Activated T-cell treated with anti-CD3 and anti-CD28 coated beads for 48 hours (primary cell): ENCODE measurements at places on chromosomes 16 and 17.

DNA sequence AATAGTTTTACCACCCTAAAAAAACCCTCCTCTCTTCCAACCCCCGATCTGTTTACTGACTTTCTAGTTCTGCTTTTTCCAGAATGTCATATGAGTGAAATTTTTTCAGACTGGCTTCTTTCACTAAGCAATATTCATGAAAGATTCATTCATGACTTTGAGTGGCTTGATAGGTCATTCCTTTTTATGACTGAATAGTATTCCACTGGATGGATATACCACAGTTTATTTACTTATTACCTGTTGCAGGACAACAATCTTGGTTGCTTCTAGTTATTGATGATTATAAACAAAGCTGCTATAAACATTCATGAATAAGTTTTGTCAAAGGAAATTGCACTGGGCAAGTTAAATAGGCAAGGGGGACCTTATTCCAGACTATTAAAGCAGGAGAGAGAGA is 264.2 kb downstream of the UTP18 start:
- DNase-seq = no peak

DNA sequence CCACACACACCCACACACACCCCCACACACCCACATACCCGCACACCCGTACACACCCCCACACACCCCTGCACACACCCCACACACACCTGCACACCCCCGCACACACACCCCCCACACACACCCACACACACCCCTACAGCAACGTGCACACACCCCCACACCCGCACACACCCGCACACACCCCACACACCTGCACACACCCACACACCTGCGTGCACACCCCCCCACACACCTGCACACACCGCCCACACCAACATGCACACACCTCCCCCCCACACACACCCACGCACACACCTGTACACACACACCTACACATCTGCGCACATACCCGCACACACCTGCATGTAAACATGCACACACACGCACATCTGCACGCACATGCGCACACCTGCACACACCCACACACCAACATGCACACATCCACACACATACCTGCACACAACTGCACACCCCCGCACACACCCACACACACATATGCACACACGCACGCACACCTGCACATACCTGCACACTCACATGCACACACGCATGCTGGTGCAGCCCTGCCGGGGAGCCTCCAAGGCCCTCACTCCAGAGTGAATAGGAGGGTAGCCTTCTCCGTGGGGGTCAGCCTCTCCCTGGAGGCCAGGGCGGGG is 7.5 kb downstream of the ASPSCR1 start:
- no peak for DNase-seq

- DNase-seq = no peak
Measured at GRCh38 chr17:21508211-21508610, 132.1 kb downstream of the KCNJ12 start.

DNA sequence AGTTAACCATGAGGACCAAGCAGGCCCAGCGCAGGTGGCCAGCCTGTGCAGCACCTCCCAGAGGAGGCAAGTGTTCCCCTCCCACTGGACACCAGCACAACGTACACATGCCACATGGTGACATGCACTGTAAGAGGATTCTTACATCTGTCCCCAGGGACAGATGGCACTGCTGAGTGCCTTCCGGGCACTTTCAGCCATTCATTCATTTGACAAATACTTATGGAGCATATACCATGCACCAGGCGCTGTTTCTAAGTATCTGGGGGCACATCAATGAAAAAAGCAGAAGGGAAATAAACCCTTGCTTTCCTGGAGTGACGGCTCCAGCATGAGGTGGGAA is 79.6 kb downstream of the GAS7 start:
- no peak for DNase-seq

DNA sequence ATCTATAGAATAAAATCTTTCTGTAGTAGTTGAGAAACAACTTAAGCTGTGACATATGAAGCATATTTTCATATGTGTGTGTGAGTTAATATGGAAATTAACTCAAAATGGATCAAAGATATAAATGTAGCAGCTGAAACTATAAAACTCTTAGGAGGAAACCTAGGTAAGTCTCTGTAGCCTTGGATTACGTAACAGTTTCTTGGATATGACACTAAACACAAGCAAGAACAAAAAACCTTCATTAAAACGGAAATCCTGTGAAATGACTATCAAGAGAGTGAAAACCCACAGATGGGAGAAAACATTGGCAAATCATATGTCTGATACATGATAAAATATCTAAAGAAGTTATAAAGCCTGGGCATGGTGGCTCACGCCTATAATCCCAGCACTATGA is 104.4 kb downstream of the VPS53 start:
- DNase-seq = no peak
